ENCODE measurements at places on chromosomes 11 and 22.

- no peak for DNase-seq
These were observed 135.2 kb downstream of the WNT11 start for GRCh38 chr11:76071090-76071489.

DNA sequence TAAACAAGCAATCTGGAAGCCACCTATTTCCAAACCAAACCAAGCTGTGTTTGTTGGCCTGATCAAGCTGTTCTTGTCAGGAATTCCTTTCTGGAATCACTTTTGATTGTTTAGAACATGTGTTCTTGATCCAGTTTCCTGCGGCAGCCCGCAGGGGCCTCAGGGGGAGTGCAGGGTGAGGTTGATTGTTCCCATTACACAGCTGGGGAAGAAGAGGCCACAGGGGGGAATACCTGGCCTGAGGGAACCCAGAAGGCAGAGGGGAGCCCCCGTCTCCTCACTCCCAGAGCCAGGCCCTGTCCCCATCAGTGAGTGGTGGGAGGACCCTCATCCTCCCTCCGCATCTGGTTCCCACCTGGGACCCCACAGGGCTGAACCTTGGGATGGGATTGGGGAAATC is 4.2 kb downstream of the MRGPRD start:
- no peak for DNase-seq

- no peak for DNase-seq
These were observed 1.8 kb downstream of the CELF1 start for GRCh38 chr11:47551086-47551485.

DNA sequence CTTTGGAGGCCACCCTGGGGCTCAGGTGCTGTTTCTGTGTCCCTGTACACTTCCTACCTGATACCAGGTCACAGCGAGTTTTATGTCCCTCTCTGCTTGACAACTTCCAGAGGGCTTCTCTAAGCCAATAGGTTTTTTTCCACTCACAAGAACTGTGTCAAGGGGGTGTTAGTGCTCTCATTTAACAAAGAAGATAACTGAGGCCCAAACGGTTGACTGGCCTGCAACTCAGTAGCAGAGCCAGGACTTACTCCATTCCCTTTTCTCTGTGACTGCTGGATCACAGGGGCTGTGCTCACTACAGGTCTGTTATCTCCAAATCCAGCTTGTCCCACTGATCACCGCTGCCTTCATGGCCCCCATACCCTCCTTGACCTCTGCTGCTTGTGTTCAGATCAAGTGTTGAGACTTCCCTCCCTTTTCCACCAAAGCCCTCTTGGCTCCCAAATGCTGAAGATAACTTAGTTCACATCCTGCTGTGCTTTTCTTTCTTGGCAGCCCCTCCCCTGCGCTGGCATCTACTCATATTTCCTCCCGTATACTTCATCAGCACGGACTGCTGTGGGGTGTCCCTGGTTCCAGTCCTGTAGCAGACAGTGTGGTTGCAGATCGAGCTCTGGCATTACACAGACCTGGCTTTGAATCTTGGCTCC is 41.3 kb downstream of the POU2F3 start:
- no peak for DNase-seq

- no peak for DNase-seq
These were observed 51.9 kb upstream of the PTPRJ start for GRCh38 chr11:47928426-47928825.

DNA sequence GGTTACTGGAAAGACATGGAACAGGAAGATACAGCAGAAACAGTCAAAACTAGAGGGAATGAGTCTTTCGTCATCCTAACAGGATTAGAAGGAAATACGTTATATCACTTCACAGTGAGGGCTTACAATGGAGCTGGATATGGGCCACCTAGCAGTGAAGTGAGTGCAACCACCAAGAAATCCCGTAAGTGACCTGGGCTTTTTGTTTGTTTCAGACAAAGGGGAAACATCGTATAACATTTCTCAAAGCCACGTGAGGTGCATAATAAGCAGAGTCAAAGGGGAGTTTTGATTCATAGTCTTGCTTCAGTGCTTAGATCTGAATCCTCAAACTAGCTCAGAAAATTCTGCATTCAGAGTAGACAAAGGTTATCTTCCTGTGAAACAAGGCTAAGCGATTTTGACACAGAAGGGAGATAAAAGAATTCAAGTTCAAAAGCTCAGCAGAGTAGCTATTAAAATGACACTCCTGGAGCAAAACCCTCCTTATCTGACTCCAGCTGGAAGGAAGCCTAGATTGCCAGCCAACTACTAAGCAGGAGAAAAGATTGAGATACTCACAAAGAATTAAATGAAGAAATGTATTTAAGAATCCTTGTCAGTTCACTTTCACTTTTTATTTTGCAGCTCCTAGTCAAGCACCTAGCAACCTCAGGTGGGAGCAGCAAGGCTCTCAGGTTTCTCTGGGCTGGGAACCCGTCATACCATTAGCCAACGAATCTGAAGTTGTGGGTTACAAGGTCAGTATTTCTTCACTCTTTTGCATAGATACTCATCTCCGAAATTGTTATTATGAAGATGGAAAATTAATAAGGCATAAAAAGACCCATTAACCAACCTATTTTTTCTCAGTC is 346.4 kb upstream of the ARHGAP42 start:
- no peak for DNase-seq

- DNase-seq, result no peak
These were observed 104.5 kb downstream of the CHST1 start for GRCh38 chr11:45560913-45561281.

- DNase-seq, result no peak
These were observed 327.5 kb upstream of the TENM4 start for GRCh38 chr11:79768343-79768742.

DNA sequence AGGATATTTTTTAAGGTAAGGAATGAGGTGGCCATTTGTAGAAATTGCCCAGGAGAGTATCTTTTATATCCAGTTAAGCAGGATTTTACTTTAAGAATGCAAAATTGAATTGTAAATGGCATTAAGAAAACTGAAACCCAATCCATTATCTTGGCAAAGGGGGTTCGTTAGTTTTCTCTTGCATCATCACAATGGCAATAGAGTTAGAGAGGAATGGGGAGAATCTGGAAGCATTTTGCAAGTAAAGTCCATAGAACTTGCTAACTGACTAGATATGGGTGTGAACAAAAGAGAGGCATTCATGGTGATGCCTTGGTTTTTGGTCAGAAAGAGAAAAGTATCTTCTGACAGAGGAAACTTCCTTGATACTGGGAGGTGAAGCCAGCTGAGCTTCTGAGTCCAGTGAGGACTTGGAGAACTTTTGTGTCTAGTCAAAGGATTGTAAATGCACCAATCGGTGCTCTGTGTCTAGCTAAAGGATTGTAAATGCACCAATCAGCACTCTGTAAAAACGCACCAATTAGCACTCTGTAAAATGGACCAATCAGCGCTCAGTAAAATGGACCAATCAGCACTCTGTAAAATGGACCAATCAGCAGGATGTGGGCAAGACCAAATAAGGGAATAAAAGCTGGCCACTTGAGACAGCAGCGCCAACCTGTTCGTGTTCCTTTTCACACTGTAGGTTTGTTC is 3.6 kb upstream of the CCDC117 start:
- no peak for DNase-seq

GRCh38 chr22:22327723-22328122 is 83.1 kb downstream of the VPREB1 start:
- DNase-seq, result no peak

GRCh38 chr11:60658409-60658808 is 41.0 kb upstream of the MS4A8 start:
- no peak for DNase-seq

DNA sequence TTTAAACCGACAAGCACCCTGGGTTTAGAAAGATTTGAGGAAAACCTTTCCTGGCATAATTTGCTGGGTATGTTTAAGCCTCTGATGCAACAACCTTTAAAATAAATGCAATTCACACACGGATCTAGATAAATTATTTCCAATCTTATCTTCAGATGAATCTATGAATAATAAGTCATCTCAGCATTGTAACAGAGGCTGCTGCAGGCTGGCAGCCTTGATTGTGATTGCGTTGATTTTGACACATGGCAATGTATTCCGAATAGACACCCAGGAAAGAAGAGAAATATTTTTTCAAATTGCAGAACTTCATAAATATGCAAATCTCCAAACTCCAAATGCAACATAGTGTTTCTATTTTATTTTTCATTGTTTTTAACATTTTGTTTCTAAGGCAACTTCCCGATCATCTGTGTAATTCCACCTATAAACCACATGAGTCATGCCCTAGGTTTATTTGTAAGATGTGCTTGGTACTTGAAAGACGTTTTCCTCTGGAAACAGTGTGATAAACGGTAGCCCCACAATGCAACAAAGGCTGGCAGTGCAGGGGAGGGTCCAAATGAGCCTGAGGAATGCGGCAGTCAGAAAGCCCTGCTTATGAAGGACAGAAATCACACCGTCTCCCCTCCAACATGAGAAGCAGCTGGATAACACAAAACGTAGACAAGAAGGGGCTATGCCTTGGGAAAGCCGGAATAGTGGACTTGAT is 359.0 kb downstream of the BRD1 start:
- DNase-seq, result no peak

GRCh38 chr11:1283091-1283511 is 26.3 kb downstream of the TOLLIP start:
- DNase-seq, result no peak

DNA sequence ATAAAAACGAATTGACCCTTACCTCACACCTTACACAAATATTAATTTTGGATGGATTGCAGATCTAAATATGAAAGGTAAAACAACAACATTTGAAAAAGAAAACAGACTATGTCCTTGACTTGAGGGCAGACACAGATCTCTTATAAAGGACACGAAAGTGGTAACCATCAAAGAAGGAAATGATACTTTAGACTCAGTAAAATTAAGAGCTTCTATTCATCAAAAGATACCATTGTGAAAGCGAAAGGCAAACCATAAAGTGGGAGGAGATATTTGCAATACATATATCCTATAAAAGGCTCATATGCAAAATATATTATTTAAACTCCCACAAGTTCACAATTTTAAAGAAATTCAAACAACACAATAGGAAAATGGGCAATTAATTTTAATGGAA is 5.0 kb downstream of the HEPACAM start:
- no peak for DNase-seq

GRCh38 chr11:71397331-71397860 is 50.8 kb downstream of the DHCR7 start:
- no peak for DNase-seq

GRCh38 chr11:65504674-65505465 is 6.0 kb downstream of the MALAT1 start:
- DNase-seq, result no peak

DNA sequence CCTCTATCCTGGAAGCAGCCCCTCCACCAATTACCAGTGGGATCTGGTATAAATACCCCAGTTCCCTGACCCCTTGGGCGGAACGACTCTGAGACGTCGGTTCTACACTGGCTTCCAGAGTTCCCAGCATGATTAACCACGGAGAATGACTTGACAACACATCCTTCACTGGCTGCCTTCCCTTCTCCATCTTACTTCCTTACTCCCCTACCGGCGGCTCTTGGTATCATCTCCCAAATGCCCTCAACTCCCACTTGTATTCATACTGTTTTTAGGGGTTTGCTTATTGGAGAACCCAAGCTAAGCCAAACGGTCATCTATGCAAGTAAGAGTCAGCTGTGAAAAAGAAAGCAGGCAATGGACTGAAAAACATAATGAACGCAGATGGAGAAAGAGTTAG is 56.1 kb downstream of the APOL3 start:
- no peak for DNase-seq

DNA sequence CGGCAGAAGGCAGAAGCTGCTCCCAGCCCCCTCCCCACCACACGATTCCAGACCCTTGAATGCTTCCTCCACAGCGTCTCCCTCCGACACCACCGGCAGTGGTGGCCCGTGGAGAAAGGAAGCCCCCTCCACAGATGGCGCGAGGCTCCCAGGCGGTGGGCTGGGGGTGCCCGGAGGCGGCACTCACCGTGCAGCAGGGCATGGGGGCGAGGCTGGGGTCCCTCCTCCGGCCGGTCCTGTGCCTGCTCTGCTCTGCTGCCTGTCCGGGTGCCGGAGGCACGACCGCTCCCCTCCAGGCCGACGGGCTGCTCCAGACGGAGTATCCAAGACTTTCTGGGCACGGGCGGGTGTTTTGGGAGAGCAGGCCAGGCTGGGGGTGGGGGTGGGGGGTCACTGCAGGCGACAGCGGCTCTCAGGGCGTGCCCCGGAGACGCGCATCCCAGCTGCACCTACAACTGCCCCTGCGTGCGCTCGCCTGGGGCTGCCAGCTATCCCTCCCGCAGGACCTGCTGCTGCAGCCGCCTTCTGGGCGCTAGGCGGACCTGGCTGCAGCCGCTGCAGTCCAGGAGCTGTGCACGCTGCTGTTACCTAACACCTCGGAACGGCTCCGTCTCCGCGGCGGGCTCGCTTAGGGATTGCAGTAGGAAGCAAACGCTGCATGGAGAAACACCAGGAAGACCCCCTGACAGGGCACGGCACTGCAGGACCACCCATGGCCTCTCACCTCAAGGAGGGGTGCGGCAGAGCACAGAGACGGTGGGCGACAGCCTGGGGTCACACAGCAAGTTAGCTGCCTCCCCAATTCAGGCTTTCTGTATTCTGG is 15.2 kb downstream of the MRGPRG start:
- DNase-seq, result no peak

GRCh38 chr11:116791002-116791812 is 472 bp downstream of the APOA5 start:
- DNase-seq, result peak; percentile 61

GRCh38 chr22:29080106-29080975 is 7.5 kb downstream of the KREMEN1 start:
- no peak for DNase-seq

DNA sequence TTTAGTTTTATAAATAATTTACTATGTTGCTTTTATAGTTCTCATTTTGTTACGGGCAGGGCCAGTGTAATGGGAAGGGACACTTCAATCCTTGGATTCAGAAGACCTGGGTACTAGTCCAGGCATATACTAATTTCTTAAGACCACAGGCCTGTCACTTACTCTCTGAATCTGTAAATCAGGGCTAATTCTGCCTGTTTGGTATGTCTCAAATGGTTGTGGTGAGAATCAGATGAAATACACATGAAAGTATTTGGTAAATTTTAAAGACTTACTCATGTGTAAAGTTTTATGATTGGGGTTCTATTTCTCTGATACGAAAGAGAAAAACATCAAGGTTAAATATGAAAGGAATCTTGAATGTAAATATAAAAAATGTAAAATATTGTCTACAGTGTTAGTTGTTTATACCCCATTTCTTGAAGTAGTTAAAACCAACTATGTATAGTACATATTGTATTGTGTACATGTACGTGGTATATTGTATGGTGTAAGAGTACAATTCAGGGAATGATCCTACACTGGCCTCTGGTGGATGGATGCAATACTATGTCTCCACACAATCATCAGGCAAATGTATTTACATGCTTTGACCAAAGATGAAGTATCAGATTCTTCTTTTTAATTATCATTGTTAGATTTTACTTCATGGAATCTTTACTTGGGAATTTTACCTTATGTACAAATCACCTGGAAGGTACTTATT is 24.5 kb upstream of the RAG2 start:
- DNase-seq, result no peak
